ENCODE measurements at places on chromosomes 13 and 19.

GRCh38 chr19:57803594-57804325 lies 11.0 kb downstream of the ZNF552 start:
- no peak for DNase-seq

GRCh38 chr13:30480292-30480950 lies 14.7 kb upstream of the HMGB1 start:
- DNase-seq: no peak

- DNase-seq: no peak
Observed at GRCh38 chr19:21900401-21900800, 64.4 kb upstream of the ZNF43 start.

- DNase-seq: no peak
Observed at GRCh38 chr13:51771418-51772104, 32.4 kb downstream of the DHRS12 start.

Measured in stimulated activated CD4-positive, alpha-beta T cell treated with anti-CD3 and anti-CD28 coated beads, Interleukin-1b, Interleukin-23, amount 100 ng/mL, for 24 hours (primary cell).